ENCODE measurements at places on chromosomes 12 and 14.

- DNase-seq: no peak
Observed at GRCh38 chr12:31207799-31208465, 118.0 kb downstream of the SINHCAF start.

DNA sequence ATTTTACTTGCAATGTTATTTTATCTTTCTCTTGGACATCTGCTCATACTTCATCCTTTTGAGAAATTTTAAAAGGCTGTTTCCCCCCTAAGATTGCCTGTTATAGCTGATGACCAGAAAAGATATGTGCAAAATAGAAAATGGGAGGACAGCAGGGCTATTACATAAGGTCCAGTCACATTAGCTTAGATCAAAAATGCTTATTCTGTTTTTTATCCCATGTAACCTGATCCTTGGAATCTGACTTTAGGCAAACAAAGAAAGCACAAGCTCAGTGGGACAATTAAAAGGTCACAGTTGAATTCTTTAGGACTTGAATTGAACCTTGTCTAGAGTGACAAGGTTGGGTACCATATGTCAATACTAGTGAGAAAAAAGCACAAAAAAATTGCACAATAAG, 65.1 kb upstream of the TRHDE start:
- no peak for DNase-seq

DNA sequence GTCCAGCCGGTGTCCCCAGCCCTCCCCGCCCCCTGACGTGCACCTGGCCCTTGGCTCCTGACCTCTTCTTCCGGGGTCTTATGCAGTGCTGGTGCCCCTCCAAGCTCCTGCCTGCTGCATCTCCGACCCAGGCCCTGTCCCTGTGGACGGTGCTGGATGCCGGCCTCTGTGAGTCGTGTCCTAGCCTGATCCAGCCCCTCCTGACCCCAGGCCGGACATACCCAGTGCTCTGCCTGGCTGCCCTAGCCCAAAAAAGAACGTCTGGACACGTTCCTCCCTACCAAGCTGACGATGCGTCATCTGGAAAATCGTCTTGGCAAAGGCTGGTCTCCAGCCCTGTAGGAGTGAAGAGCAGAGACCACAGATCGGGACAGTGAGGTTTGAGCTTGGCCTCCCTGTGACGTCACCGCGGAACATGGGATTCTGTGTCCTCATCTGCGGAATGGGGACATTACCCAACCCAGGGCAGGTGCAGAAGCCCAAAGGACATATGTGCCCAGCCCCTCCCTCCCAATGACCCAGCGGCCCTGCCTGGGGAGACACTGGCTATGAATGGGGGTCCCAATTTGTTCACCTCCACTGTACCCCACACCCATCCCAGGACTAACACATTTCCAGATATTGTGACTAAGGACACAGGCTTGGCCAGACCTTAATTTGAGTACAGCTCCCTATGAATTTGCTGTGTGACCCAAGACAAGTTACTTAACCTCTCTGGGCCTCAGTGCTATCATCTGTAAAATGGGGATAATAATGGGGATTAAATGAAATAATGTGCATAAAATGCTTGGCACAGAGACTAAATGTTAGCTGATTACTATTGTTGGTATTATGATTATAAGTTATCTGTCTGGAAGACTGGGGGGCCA, 51.0 kb upstream of the BCL11B start:
- no peak for DNase-seq

- DNase-seq: no peak
Observed at GRCh38 chr12:51393676-51394545, 2.7 kb upstream of the GALNT6 start.

DNA sequence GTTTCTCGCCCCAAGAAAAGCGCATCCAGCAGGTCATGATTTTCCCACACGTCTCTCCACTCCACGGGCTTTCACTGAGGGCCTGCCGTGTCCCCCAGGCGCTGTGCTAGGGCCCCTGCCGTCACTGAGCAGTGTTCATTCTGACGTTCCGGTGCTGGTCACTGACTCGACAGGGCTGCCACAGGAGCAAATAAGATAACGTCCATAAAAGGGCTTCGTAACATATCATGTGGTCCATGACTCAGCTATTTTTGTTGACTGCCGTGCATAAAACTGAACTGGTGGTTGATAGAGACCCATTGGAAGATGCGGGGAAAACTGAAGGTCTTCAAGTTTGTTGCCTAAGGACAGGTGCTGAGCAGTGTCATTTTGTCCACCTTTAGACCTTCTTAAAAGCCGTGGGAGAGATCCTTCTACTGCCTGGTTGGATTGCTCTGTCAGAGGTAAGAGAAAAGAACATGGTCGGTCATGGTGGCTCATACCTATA, 46.3 kb downstream of the ADGRD1 start:
- no peak for DNase-seq

DNA sequence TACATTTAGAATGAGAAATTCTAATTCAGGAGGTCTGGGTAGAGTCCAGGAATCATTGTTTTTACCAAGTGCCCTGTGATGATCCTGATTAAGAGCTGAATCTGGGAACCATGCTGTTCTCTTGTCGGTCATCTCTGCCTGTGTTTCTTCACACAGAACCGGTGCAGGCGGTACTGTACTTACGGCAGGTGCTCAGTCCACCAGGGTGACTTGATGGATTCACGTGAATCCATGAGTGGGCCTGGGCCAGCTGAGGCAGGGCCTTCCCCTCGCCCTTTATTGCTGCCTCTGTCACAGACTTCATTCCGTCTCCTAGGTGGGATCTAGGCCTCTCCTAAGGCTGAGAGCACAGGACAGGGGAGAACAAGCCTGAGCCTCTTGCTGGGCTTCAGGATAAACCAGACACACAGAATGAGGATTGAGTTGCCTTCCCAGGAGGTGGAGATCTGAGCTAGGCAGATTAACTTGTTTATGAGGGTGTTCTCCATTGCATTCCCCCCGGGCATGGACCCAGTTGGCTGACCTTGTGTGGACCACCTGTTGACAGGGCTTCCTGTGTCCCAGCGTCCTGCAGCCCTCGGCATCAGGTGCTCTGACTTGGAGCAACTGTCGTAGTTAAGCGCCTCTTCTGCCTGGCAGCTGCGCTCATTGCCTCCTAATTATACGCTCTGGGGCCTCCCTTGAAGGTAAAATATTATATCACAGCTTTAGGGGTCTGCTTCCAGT, 42.1 kb downstream of the B4GALNT3 start:
- DNase-seq: peak; percentile 59

- no peak for DNase-seq
Observed at GRCh38 chr14:61653507-61653906, 41.8 kb upstream of the HIF1A start.

DNA sequence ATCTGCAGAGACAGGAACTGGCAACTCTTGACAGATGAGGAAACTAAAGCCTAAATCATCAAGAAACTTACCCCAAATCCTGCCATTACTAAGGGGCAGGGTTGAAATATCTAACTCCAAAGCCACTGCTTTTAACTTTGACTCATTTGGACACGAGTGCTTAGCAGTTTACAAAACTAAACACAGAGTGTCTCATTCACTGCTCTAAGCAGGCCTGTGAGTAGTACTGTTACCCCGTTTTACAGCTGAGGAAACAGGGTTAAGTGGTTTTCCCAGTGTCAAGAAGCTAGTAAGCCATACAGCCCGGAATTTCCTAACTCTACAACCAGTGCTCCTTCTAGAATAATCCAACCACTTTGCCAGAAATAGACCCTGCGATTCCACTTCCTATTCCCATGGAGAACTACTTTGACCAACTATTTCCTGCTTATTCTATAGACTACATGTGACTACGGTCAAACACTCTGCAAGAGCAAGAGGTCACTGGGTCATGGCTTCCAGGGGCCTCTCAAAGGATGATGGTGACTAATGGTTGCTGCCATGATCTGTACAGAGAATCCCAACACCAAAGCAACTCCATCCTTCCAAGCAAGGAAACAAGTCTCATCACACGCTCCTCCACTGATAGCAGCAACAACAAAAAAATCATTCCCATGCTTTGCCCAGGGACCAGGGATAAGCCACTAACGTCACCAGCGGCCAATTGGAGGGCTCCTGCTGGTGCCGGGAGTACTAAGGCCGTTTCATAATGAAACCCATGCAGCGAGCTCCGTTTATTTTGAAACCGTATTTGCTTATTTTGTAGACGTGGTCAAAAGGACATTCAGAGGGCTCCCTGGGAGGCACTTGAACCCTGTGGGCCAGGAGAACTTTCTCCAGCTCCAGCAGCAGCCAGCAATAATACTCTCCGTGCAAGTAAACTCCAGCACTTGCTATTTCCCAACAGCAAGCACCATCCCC, 56.3 kb downstream of the NUAK1 start:
- DNase-seq: peak; percentile 27

DNA sequence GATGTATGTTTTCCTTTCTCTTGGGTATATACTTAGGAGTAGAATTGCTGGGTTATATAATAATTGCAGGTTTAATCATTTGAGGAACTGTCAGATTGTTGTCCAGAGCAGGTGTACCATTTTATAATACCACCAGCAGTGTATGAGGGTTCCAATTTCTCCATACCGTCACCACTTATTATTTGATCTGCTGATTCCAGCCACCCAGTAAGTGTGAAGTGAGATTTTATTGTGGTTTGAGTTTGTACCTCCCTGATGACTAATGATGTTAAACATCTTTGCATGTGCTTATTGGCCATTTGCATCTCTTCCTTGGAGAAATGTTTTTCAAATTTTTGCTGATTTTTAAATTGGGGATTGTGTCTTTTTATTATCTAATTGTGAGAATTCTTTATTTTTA, 15.1 kb downstream of the NCKAP5L start:
- DNase-seq: no peak

DNA sequence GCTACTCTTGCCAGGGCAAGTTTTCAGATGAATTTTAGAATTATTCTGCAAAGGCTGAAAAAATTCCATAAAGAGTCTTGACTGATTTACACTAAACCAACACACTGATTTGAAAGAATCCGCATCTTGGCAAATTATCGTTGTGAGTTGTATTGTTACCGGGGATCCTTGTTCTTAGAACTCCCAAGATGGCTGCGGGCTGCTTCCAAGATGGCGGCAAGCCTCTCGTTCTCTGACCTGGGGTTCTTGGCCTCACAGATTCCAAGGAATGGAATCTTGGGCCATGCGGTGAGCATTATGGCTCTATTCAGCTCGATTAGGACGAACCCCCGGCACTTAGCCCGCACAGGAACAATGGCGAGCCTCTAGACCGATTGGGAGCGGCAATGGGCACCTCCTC, 132.5 kb downstream of the ZNF664 start:
- no peak for DNase-seq

DNA sequence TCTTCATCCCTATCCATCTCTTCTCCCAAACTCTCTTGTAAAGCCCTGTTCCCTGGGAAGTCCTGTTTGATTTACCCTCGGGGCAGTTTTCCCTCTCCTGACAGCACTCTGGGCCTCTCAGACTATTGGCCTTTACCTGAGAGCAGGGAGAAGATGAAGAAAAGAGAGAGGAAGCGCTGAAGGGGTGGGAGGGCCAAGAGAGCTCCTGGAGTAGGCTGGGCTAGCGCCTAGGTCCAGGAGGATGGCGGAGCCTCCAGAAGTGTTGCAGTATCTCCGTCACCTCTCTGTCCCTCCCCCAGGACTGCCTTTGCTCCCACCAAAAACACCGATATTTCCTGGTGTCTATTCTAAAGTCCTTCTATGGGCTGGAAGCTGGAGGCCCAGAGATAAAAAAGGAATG, 5.7 kb upstream of the IGFBP6 start:
- DNase-seq: no peak

- no peak for DNase-seq
Observed at GRCh38 chr14:72982146-72982708, 44.7 kb downstream of the ZFYVE1 start.

GRCh38 chr12:116323406-116324386, 46.2 kb upstream of the MED13L start:
- DNase-seq: no peak

DNA sequence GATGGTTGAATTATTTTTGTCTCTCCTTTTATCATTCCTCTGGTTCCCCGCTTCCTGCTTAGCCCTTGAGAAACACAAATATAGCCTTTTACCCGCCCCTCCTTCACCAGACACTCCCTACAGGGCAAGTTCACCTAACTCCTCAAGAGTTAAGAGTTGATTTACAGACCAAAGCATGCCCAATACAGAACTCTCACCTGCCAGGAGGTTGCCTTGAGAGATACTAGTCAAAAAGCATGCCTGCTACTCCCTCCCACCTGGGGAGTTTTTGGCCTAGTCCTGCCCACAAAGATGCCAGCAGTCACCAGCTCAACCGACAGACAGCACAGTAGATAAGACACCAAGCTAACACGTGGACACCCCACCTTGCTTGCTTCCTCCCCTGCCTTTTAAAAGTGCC, 11.2 kb downstream of the LGMN start:
- DNase-seq: no peak

- DNase-seq: no peak
Observed at GRCh38 chr12:27919671-27920235, 52.8 kb downstream of the PTHLH start.

GRCh38 chr14:22801716-22802115, 13.5 kb downstream of the SLC7A7 start:
- DNase-seq: no peak

GRCh38 chr12:23947395-23947794, 2.1 kb downstream of the SOX5 start:
- no peak for DNase-seq

- DNase-seq: no peak
Observed at GRCh38 chr12:118274066-118274465, 98.6 kb downstream of the TAOK3 start.

- DNase-seq: no peak
Observed at GRCh38 chr12:116779597-116779996, 41.5 kb downstream of the RNFT2 start.

GRCh38 chr14:71183876-71184689, 276.8 kb downstream of the PCNX1 start:
- no peak for DNase-seq

GRCh38 chr14:24100197-24100981, 6.3 kb downstream of the PCK2 start:
- no peak for DNase-seq

- DNase-seq: no peak
Observed at GRCh38 chr14:86779416-86779815, 1213.6 kb downstream of the GALC start.

DNA sequence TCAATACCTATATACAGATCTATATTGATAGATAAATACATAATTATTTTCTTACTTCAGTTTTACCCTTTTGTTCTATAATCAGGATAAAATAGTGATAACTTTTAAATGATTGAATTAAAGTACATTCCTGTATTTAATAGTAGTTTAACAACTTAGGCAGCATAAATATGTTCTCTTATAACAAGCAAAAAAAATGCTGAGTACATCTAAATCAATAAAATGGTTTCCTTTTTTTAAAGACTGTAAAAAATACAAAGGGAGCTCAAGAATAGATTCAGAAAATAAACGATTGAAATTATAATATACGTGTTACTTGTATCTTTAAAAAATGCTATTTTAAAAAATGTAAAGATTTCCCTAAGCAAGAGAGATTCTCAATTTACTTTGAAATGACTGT, 393.7 kb upstream of the TMEM132C start:
- no peak for DNase-seq

DNA sequence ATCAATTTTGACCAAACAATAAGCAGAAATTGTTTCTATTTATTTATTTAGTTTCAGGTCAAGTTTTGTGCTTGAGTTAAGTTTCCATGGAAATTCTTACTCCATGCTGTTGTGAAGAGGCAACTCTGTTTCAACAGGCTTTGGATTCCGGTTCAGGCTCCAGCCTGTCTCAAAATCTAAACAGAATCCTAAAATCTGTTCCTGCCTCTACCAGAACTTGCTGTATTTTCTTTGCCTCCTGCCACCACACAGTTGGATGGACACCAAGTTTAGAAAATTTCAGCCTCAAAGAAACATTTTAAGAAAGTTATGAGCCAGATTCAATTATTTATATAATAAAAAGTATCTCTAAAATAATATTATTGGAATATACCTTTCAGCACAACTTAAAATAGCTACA, 330.9 kb downstream of the FOXG1 start:
- DNase-seq: no peak

Measured in right forelimb (tissue), 1 donor.